T-helper 1 cell (primary cell): ENCODE measurements at places on chromosomes 4 and X.

- DNase-seq: no peak
These were observed 1071.5 kb downstream of the PCDH7 start for GRCh38 chr4:31791666-31792065.

GRCh38 chrX:103418811-103419340 lies 42.5 kb downstream of the BEX3 start:
- DNase-seq: no peak

DNA sequence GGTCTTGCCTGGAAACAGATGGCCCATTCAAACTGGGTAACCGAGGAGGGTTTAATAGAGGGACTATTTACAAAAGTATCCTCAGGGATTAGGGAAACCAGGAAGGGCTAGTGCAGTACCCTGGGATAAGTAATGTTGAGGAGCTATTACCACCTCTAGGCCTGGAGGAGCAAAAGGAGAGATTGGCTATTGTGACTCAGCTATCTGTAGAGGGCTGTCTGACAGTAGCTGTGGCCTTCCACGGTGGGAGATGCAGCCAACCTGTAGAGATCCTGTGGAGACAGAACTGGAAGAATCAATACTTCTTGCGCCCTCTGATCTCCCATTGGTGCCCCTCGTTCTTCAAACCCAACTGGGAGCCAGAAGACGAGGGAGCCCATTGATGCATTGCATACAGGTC lies 34.1 kb upstream of the RPS6KA3 start:
- no peak for DNase-seq

- no peak for DNase-seq
These were observed 1242.8 kb upstream of the DIAPH2 start for GRCh38 chrX:95441836-95442235.

DNA sequence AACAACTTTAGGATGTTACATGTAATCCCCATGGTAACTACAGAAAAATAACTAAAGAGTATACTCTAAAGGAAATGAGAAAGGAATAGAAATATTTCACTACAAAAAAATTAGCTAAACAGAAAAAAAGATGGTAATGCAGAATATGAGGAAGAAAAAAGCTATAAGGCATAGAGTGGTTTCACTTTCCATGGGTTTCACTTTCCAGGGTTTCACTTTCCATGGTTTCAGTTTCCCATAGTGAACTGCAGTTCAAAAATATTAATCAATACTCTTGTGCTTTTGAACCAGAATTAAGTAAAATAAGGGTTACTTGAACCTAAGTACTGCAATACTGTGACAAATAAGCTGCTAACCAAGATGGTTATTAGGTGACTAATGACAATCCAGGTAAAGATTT lies 42.0 kb downstream of the NPFFR2 start:
- no peak for DNase-seq

DNA sequence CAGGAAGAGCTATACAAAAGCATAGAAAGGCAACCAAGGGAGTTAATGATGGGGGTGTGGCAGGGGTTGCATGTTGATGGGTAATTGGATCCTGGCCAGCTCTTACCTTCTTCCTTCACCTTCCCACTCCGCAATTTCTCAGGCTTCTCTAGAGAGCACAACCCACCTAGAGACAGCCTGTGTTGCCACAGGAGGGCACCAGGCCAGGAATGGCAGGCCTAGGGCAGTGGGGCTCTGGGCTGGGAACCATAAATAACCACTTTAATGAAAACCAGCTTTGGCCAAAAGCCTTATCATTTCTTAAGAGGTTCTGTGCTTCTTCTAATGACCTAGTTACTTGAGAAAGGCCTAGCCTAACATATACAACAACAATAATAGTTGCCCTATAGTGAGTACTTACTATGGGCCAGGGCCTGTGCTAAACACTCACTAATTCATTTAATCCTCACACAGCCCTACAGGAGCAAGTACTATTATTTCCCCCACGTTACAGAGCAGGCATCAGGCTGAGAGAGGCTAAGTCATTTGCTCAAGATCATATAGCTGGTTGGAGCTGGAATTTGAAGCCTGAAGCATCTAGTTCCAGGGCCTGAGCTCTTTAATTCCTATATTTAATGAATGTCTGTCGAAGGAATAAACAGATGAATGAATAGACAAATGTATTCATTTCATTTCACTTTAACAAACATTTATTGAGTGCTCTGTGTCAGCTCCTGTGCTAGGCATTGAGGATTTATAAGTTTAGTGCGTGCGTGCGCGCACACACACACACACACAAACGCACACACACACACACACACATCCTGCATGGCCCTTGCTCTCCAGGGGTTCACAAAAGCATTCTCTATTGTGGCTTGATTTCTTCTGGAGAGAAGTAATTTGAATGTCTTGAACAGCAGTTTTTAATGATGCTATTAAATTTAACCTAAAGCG lies 66.8 kb downstream of the RTL9 start:
- no peak for DNase-seq

DNA sequence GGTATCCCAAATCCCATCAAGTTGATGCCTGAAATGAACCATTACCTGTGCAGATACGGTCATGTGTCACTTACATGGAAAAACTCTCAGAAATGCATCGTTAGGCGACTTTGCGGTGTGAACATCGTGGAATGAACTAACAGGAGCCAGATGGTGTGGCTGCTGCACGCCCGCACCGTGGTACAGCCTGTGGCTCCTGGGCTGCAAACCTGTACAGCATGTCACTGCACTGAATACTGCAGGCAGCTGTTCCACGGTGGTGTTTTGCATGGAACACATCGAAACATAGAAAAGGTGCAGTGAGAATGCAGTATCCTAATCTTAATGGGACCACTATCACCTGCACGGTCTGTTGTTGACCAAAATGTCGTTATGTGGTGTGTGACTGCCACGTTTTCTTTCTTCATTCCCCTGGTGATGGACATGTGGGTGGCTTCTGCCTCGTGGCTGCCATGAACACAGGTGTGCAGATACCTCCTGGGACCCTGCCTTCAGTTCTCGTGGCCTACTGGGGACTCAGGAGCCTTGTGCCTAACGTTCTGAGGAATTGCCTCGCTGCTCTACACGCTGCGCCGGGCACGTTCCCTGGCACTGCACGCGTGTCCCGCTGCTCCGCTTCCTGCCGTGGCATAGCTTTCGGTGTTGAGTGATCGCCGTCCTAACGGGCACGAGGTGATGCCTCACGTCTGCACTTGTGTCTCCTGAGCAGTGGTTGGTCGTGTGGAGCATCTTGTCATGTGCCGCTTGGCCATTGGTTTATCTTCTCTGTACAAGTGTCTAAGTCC lies 18.5 kb downstream of the MAEA start:
- no peak for DNase-seq

GRCh38 chr4:72031868-72032608 lies at the start of gene NPFFR2:
Gene NPFFR2 (plus strand): TSS chr4:72032000. CDS start chr4:72128592, 96,592 bp downstream.
- no peak for DNase-seq

DNA sequence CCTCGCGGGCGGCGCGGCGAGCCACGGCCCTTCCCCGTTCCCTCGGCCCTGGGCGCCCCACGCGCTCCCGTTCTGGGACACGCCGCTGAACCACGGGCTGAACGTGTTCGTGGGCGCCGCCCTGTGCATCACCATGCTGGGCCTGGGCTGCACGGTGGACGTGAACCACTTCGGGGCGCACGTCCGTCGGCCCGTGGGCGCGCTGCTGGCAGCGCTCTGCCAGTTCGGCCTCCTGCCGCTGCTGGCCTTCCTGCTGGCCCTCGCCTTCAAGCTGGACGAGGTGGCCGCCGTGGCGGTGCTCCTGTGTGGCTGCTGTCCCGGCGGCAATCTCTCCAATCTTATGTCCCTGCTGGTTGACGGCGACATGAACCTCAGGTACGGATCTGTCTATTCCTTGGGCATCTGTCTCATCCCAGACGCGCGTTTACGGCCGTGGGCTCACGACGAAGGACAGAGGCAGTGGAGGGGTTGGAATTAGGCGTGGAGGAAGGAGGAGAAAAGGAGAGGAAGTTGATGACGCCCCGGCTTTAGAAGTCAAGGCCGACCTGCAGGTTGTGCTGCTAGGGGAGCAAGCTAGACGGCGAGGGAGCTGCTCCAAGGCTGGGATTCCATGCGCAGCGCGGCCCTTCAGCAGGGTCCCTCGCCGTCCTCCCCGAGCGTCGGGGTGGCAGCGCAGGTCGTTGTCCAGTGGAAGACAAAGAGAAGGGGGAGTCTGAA lies 792 bp downstream of the SLC10A4 start:
- DNase-seq: no peak

- no peak for DNase-seq
These were observed 180.0 kb downstream of the DHRSX start for GRCh38 chrX:2320580-2321327.

GRCh38 chr4:111854494-111855087 lies 290.7 kb upstream of the FAM241A start:
- no peak for DNase-seq

GRCh38 chrX:18406531-18407266 lies 18.7 kb upstream of the CDKL5 start:
- DNase-seq: no peak

- DNase-seq: no peak
These were observed 176.2 kb upstream of the TACR3 start for GRCh38 chr4:103895876-103896465.

DNA sequence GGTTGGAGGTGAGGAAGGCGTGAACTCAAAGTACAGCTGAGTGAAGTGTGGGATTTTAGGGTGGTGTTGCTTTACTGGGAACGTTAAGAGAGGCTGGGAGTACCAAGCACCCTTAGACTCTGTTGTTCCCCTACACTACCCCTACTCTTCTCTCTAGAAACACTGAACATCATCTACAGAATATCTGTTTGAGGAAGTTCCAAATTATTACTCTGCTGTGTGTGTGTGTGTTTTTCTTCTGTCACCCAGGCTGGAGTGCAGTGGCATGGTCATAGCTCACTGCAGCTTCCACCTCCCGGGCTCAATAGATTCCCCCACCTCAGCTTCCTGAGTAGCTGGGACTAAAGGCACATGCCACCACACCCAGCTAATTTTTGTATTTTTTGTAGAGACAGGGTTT lies 76.7 kb upstream of the AP1S2 start:
- no peak for DNase-seq

DNA sequence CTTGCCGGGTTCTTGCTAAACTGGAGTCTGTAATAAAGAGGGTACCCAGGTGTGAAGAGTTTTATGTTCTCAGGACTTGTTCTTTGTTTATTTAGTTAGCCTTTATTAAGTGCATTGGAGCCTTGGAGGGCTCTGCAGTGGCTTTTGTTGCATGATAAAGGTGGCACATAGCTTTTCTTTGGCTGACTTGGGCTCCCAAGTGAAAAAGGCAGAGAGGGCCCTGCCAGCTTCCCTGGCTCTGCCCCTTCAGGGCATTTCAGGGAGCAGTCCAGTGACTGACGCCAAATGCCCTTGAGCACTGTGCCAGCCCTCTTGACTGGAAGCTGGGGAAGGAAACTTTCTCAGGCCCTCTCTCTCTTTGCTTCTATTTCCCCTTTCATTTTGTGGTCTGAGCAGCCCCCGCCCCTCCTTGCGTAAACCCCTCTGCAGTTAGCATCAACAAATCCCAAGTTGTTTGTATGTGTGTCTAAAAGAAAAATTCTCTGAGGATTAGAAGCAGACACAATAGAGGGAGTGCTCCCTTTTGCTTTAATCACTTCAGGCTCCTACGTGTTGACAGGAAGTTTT lies 152.2 kb downstream of the NHS start:
- no peak for DNase-seq

GRCh38 chrX:2666491-2666890 lies 24.6 kb upstream of the CD99 start:
- no peak for DNase-seq

DNA sequence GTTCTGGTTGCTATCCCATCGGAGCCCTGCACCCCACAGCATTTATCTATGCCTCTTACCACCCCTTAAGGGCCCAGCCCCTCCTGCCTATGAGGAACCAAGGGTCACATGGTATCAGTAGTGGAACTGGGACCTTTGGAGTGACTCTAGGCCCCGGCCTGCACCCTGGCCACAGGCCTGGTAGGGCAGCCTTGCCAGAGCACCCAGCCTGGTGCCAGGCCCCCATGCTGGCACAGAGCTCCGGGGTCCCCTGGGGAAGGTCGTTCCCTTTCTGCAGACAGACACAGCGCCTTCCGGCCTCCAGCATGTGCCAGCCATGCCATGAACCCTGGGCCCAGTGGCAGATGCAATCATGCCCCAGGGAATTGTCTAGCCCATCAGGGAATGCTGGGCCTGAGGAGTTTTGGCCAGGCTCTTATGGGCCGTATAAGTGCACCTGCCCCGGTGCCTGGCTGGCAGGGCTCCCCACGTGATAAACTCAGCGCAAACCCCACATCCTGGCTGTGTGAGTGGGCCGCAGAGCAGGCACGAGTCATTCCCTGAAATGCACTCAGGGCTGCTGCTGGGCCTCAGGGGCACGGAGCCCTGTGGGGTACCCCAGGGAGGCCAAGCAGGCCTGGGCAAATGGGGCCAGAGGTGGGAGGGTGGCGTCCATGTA lies 19.8 kb upstream of the ADD1 start:
- no peak for DNase-seq

DNA sequence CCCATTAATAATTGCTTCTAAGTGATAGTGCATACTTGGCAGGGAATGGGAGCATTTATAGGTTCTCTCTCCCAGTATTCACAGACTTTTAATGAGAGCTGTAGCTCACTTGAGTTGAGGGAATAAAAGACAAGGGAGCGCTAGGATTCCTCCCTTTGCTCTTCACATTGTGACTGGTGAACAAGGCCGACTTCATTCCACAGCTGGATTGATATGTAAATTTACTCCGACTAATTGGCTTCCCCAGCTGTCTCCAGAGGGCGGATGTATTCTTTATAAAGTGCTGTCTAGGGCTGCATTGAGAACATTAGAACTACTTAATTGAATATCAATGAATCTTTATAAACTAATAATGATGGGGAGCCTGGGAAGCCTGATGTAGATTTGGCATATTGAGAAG lies 63.4 kb downstream of the GPR50 start:
- DNase-seq: no peak

DNA sequence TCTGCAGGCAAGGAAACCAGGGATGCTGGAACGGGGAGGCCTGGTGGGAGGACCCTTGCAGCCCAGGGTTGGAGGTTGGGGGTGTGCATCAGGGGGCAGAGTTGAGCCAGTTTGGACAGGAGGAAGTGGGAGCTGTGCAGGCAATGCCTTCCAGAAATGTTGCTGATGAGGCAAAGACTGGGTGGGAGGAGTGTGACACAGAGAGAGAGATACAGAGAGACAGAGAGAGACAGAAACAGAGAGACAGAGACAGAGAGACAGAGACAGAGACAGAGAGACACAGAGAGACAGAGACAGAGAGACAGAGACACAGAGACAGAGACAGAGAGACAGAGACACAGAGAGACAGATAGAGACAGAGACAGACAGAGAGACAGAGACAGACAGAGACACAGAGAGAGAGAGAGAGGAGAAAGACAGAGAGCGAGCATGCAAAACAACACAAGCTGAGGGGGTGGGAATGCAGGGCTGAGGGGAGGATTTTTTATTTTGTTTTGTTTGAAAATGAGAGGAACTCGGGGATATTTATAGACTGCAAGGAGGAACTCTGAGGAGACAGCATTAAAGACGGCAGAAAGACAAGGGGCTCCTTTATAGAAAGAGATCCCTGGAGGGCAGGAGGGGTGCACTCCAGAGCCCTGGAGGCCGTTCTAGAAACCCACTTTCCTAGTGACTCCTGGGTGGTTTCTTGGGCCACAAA lies 1.9 kb upstream of the HAUS3 start:
- no peak for DNase-seq
